ENCODE measurements at places on chromosomes 2 and 18.

- no peak for DNase-seq
Observed at GRCh38 chr2:20604951-20605381, 45.9 kb downstream of the HS1BP3 start.

- DNase-seq = no peak
Observed at GRCh38 chr18:47283476-47283875, 32.0 kb upstream of the SKOR2 start.

DNA sequence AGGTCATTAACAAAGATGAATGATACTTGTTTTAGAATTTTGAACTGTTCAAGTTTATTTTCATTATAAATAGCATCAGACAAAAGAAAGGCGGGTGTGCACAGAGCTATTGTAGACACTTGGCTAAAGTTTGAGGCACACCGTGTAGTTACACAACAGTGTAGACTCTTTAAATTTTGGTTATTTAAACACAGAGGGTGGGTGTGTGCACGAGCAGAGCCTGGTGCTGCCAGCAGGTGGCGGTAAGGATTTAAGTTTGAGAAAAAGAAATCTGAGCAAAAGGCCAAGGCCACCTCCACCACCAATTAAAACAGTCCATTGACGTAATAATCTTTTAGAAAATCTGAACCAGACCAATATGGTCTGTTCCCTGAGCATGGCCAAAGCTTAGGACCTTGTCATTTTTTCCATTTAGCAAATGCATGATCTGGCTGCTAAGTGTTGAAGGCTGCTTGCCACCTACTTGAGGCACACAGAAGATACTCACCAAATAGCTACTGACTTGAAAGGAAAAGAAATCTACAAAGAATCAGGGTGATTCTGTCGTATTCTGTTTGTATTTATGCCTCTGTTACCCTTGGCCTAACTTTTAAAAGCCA lies 14.3 kb downstream of the COPS7B start:
- no peak for DNase-seq

DNA sequence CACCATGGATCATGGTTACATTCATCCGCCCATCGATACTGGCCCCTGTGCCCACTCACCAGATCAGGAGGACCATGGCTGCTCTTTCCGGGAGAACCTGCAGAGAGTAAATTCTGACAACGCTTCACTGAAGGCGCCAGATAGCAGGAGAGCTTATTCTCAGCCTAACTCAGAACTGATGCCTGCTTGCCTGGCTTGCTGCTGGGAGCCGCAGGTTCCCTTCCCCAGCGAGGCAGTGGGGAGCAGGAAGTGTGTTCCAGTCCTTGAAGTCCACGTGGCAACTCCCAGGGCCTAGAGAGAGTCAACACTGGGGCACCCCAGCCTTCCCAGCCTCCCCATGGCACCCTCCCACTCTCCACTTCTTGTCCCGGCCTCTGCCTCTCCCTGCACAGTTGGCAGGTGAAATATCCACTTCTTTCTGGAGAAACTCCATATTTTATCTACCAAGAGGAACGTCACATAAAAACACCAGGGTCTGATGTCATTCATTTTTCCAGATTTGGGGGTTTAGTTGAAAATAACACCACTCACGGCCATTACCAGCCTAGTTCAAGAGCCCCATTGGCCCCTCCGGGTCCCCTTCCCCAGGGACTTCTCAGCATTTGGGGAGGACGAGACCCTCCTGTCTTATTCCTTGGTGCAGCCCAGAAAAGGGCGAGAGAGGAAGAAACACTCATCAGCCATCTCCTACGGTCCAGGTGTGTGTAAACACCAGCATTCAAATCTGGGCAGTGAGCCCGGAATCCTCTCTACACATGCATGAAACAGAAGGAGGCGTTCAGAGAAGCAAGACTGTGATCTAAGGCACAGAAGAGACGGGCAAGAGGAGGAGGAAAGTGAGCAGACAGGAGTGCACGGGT lies 3.5 kb upstream of the TUBB6 start:
- DNase-seq = peak; percentile 23

DNA sequence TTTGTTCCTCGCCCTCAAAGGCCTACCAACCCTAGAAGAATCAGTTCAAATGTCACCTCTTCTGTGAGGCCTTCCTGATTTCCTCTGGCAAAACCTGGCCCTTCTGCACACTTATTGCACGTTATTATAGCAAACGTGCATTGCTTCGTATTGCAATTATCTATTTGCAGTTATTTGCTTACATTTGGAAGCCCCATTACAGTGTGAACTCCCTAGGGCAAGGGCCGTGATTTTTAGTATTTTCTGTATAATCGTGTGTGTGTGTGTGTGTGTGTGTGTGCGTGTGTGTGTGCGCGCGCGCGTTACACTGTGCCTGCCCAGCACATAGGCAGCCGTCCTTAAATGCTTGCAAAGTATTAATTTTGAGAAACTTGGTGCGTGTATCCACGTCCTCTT lies 460 bp upstream of the SEMA4F start:
- DNase-seq = no peak

DNA sequence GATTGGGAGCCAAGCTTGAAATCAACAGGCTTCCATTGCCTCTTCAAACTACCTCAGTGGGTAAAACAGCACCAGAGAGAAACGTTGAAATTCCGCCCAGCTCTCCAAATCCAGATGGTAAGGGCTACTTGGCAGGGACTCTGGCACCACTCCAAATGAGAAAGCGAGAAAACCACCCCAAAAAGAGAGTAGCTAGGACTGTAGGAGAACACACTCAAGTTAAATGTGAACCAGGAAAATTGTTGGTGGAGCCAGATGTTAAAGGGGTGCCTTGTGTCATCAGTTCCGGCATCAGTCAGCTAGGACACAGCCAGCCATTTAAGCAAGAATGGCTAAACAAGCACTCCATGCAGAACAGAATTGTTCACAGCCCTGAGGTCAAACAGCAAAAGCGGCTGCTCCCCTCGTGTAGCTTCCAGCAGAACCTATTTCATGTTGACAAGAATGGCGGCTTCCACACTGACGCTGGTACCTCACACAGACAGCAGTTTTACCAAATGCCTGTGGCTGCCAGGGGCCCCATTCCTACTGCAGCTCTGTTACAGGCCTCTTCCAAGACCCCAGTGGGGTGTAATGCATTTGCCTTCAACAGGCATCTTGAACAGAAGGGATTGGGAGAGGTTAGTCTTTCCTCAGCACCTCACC lies 167.3 kb downstream of the ASXL3 start:
- DNase-seq = no peak

- DNase-seq = no peak
Observed at GRCh38 chr2:132038179-132038882, 123.4 kb downstream of the ANKRD30BL start.

DNA sequence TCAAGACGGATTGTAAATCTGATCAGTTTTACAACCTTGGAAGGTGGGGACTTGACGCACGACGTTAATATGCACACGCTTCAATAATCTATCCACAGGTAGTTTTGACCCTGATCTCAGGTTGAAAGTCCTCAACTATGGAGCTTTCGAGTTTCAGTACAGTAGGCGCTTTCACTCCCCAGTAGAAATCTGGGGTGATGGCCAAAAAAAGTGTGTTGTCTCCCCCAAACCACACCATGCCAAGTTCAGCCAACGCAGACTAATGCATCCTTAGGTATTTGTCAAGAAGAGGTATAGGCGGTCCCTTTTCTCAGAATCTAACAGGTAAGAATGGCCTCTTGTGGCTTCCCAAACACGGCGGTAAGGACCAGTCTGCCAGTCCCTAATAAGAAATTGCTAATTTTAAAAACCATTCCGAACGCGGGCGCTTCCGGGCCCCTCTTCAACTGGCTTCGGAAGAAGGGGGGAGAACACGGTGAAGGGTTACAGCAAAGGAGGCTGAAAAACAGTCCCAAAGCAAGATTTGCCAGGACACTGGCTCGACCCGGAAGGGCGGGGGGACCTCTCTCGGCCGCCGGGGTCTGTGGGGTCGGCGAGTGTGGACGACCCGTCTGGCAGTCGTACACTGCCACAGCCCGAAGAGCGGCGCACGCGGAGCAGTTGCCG lies 659 bp downstream of the FAM210A start:
- DNase-seq = no peak

GRCh38 chr2:179932786-179933185 lies 71.4 kb upstream of the ZNF385B start:
- no peak for DNase-seq

GRCh38 chr2:9276901-9277451 lies 70.4 kb downstream of the ASAP2 start:
- DNase-seq = no peak
